ENCODE measurements at places on chromosomes 1 and 21.
A peak's percentile ranks its signal among the peaks of the same experiment; 100 is the strongest.

GRCh38 chr1:225780630-225781029 is 3.0 kb downstream of the SRP9 start:
- no peak for DNase-seq

DNA sequence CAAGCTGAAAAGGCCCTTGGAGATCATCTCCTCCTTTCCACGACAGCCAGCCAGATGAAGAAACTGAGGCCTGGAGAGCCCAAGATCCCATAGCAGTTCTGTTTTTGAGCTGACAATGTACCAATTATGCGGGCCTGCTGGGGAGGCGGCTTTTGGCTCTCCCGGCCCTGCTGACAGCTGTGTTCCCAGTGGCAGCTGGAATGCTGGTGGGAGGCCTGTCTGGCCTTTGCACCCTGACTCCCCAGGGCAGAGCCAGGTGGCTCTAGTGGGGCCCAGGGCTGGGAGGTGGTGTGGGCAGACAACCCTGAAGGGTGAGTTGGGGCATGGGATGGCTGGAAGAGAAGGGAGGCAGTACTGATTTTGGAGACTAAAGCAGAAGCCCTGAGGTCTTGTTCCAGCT is 30.7 kb upstream of the WASF2 start:
- DNase-seq = no peak

DNA sequence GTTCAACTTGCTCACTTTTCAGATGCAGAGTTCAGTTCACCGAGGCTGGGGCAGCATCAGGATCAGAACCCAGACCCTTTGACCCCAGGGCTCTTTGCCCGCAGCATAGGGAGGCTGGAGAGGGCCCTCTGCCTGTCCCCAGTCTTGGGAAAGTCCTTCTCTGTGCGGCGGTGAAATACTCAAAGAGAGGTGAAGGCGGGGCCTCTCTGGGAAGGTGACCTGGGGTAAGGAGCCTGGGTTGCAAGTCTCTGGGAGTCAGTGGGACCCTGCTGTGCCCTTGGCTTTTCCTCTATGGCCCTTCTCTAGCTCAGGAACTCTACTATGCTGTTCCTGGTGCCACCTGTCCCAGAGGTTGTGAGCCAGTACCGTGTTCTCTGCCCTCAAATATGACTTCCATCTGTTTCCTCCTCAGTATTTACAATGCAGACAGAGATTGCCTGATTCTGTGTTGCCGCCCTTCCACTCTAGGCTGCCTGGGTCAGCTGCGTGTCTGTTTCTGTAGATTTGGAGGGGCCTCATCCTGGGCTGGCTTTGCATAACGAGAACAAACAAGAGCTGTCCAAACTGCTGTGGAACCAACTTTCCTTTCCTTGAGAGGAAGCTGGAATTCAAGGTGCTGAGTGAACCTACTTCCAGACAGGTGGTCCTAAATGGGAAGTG is 18.7 kb upstream of the ZBTB21 start:
- DNase-seq = no peak

GRCh38 chr1:201385299-201385891 is 7.9 kb upstream of the TNNT2 start:
- DNase-seq = peak; percentile 63

DNA sequence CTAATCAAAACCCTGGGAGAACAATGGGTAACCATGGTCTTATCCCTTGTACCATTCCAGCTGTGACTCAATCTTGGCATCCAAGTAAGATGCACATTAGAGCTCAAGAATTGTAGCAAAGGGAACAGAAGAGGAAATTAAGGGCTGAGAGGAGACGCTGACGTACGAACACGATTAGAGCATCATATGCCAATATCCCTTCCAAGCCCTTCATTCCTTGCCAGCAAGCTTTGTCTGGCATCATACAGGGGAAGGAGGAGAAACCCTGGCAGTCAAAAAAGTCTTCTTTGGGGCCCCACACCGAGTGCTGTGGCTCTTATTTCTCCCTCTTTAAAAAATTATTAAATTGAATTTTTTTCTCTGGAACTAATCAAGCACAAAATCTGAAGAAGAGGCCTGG is 120.9 kb downstream of the ASTN1 start:
- no peak for DNase-seq

DNA sequence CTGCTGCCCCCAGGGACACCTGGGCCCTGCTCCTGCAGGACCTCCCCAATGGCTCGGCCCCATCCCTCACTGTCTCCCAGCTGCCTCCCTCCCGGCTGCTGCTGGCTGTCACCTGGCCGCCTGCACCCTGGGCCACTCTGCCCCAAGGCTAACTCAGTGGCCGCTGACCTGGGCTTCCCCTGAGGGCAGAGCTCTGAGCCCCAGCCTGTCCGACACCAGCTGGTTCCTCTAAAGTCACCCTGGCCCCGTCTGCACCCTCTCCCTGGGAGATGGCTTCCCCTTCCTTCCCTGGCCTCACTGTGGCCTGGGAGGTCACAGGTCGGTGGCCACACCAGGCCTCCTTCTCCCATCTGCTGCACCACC is 15.0 kb downstream of the ITGB2 start:
- no peak for DNase-seq

DNA sequence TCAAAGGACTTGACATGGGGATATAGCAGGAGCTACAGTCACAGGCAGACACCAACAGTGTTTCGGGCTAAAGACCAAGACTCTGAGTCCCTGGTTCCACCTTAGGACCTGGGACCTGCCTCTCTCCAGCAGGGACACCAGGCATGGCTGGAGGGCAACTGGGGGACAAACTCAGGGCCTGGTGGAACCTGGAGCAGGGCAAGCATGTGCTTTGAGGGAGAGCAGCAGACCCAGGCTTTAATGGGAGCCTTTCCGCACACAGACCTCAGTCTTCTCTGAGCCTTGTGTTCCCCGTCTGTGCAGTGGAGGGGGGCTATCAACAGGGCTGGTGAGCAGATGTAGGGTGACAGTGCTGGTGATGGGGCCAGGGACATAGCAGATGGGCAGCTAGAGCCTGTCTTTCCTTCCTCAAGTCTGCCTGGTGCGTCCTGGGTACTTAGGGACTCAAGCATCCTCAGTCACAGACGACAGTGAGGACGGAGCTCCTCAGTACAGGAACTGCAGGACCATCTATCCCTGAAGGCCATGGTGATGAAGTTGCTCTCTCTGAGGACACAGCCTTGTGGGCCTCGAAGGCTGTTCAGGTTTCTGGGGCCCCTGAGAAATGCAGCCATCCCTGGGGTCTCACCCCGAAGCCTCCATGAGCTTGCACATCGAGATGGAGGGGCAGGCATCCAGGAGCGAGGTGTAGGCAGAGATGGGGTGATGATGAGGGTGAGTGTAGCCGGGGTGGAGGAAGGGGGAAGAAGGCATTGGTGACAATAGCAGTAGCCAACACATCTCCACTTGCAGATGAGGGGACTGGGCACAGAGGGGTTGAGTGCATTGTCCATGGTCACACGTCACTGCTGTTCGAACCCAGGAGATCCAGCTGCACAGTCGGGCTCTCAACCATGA is 593.4 kb downstream of the PTPRU start:
- DNase-seq = no peak

- no peak for DNase-seq
Observed at GRCh38 chr1:93768380-93768863, 86.8 kb upstream of the BCAR3 start.
